ENCODE measurements at places on chromosomes 12 and 14.

DNA sequence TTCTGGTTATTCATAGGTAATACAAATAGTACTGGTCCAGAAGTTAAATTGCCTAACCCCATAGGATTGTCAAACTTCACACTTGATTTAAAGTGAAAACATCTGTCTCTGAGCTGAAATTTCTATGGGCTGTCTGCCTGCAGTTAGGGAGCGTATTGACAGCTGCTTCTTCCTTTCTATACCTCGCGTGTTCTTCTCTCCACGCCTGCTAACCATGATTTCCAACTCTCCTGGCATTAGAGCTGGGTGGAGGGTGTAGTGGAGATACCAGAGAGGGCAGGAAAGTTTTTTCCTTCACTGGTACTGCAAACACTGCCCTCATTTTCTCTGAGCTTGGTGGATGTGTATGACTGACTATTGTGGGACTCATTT lies 429.0 kb upstream of the FBXO33 start:
- no peak for DNase-seq

- no peak for DNase-seq
These were observed 7.3 kb downstream of the POMT2 start for GRCh38 chr14:77313371-77313770.

- peak; percentile 72 for DNase-seq
These were observed 45.1 kb upstream of the PNMA1 start for GRCh38 chr14:73759183-73759713.

- no peak for DNase-seq
These were observed 17.5 kb upstream of the AICDA start for GRCh38 chr12:8630131-8630530.

GRCh38 chr12:125069616-125070015 lies 4.4 kb downstream of the AACS start:
- no peak for DNase-seq

DNA sequence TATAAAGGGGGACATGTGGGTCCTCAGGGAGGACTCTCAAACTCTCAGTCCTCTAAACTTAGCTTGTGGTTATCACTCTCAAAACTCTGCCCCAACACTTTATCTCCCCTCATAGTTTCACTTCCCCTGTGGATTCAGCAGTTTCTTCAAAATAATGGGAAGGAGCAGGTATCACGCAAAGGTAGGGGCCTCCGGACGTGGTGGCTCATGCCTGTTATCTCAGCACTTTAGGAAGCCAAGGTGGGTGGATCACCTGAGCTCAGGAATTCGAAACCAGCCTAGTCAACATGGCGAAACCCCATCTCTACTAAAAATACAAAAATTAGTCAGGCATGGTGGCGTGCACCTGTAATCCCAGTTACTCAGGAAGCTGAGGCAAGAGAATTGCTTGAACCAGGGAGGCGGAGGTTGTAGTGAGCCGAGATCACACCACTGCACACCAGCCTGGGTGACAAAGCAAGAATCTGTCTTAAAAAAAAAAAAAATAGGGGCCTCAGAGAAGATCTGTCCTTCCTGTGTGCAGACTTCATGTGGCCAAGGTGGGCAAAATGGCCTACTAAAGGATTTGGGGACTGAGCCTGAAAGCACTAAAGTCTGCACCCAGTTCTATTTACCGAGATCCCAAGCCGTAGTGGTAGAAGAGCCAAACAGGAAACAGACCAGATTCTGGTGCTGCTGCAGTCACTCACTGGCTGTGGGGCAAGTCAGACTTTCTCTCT lies 6.4 kb downstream of the ITGB7 start:
- no peak for DNase-seq

DNA sequence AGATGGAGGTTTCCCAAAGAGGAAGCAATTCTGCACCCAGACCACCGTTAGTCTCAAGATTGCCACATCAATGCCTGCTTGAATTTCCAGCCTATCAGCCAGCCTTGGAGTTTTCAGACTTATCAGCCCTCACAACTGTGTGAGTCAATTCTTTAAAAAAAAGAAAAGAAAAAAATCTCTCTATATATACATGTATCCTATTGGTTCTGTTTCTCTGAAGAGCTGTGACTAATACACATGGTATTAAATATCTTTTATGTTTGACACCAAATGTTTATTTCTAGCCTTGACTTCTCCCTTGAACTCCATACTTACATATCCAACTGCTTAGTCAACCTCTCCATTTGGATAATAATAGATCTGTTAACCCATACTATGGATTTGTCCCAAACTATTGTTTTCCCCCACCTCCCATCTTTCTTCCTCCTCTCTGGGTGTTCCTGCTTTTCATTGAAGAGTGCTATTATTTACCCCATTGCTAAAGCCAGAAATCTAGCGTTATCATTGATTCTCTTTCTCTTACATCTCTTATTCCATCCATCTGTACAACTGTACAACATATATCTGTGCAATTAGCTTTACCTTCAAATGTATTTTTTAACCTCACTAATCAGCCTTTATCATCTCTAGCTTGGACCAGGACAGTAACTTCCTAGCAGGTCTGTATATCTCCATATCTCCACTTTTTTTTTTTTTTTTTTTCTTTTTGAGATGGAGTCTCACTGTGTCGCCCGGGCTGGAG lies 22.7 kb upstream of the EID3 start:
- DNase-seq: no peak

- no peak for DNase-seq
These were observed 68.5 kb downstream of the SLC6A12 start for GRCh38 chr12:145369-145960.

DNA sequence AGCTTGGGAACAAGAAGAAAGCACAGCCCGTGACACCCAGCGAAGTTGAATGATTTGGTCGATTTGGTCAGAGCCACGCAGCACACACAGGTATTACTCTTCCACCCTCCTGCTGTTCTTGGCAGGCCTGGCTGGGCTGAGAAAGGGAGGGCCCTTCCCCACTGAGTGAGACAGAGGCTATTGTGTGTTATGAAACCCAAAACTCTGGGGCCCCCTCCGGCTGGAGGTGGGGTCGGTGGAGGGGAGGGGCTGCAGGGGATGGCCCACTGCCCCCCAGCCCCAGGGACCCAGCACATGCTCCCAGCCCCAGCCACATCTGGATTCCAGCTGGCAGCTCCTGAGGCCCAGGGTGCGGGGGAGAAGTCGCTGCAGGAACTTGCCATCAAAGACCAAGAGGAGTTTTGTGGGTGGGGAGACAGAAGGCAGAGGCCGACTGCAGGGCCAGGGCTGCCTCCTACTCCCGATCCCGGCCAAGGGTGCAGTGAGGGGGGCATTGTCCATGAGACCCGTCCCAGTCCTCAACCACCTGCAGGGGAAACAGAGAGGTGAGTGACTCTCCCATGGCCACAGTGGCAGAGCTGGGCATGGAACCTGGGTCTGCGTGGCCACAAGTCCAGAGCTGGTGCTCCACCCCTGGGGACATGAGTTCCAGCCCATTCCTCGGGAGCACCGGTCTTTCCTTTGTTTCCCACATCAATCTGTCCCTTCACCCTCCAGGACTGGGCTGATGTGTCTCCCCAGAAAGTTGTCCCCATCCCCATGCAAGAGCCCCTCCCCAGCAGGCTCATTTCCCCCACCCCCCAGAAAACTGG lies 8.7 kb downstream of the TMEM119 start:
- no peak for DNase-seq

DNA sequence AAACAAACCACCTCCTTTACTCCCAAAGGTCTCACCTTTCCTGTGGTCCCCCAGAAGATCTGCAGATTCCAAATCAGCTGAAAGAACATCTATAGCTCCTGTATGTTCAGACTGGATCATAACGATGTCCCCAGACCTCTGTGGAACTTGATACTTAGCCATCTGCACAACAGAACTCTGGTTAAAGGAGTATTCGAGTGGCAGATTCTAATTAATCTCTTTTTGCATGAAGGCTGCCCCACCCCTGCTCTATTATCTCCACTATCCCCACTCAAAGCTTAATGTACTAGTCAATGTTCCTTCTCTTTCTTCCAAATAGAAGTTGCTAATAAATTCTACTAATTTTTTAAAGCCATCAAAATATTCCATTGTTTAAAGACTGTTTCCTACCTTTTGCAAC lies 22.8 kb downstream of the GSTZ1 start:
- DNase-seq: no peak

DNA sequence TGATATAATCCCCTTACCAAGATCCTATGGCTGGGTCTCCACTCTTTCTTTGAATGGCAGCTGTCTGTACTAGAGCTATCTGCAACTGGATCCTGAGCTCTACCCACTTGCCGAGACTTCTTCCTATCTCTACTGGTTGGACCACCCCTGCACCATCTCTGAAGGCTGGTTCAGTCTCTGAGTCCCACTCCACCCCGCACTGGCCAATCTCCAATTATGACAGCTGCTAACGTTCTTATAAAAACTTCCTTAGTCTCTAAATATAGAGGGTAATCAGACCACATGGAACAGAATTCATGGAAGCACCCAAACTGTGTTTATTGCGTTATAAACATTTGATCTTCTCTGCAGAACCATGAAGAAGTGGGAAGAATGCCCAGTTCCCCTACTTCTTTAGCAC lies 186.6 kb upstream of the EEA1 start:
- no peak for DNase-seq

GRCh38 chr14:39812532-39813320 lies 380.5 kb upstream of the FBXO33 start:
- no peak for DNase-seq

- DNase-seq: peak; percentile 26
These were observed 233.2 kb downstream of the PHLDA1 start for GRCh38 chr12:75798136-75798926.

- no peak for DNase-seq
These were observed 98.4 kb upstream of the TBX5 start for GRCh38 chr12:114504311-114504710.

- DNase-seq: no peak
These were observed 16.1 kb upstream of the IFNG start for GRCh38 chr12:68175557-68176061.

GRCh38 chr12:91588874-91589454 lies 406.3 kb upstream of the DCN start:
- no peak for DNase-seq

DNA sequence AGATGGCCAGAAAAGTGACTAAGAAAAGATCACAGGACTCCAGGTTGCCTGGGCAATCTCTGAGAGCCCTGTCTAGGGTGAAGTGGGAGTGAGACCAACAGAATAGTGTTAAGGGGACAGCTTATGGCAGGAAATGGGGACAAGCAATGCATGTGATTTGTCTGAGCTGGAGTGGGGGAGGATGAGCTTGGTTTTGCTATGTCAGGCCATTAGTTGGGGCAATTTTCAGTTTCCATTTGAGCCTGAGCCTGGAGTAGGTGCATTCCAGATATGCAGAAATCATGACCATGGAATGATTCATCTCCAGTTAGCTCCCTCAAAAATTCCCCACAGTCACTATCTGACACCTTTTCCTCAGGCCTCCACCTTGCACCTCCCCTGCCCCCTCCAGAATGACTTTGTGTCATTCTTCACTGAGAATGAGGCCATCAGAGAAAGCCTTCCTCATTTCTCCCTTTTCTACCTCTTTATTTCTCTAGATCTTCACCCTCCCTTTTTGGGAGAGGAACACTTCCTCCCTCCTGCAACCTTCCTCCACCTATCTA lies 150.9 kb upstream of the PLEKHG7 start:
- no peak for DNase-seq

DNA sequence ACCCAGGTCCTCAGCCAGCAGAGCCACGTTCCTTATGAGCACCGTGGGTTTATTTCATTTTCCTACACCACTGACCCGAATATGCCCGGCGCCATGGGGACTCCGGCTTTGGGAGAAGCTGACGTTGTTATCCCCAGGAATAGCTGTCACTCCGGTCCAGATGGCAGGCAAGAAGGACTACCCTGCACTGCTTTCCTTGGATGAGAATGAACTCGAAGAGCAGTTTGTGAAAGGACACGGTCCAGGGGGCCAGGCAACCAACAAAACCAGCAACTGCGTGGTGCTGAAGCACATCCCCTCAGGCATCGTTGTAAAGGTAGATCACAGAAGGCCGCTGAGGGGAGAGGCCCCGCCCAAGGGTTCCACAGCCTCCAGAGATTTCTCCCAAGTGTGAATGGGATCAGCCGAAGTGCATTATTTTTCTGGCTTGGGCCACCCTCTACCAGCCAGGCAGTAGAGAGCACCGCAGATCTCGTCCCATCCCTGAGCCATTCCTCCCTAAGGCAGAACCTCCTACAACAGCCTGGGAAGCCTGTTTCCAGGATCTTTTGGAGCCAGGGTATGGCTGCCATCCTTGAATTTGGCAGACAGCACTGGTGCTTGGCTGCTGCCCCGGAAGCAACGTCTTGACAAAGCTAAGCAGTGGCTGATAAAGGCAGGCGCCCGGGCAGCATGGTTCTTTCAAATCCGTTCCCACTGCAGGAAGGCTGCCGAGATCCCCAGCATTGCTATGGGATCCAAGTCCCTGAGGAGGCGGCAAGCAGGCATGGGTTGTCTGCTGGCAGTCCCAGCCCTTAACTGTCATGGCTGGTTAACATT lies 17.8 kb downstream of the CDK2AP1 start:
- DNase-seq: no peak

DNA sequence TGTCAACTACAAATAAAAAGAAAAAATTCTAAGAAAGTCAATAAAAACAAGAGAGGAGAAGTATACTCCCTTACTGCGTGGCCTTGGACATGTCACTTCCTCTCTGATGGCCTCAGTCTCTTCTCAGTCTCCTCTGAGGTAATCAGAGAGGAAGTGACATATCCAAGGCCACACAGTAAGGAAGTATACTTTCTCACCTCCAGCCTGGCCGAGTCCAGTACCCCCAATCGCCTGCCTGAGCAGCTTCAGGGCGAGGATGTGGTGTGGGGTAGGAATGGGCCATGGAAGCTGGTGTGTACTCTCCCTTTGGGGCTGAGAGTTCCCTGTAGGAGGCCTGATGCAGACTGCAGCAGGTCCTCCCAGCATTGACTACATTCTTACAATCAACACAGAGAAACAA lies 15.8 kb downstream of the VDR start:
- DNase-seq: no peak

- peak; percentile 60 for DNase-seq
These were observed 60.0 kb downstream of the FAR2 start for GRCh38 chr12:29208936-29209701.

DNA sequence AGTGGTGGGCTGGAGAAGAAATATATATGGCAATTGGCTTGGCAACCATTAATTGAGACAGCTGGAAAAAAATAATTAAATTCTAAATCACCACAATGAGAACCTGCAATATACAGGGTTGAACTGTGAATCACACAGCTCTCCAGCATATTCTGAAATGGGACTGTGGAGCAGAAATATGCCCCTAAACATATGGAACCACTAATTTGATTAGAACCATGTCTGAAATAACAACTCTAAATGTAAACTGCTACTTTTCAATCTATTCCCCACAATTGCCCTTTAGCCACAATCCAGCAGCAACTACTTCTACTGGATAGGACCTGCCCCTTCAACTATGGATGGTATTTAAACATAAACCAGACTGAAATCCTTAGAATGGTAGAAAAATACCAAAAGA lies 330.4 kb downstream of the TRHDE start:
- no peak for DNase-seq

Data from Caco-2 (cell line).